Stimulated activated naive CD4-positive, alpha-beta T cell treated with Interleukin-2 at 50 U/mL for 16 hours (primary cell): ENCODE measurements at places on chromosomes 4 and X.

DNA sequence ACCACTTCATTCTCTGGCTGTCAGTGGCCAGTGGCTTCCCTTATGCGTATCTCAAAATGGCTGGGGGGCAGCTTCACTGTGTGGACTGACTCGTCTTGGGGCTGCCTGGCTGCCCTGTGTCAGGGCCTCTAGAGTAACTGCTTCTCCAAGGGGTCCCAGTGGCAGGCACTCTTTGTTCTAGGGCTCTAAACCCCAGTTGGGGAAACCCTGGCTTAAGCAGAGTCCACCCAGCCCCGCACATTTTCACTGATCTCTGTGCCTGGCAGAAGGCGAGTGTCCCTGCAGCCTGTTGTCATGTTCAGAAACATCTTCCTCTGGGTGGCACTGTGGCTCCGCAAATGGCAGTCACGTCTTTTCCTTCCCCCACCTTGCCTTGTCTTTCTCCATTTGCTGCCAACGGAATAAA, 59.7 kb downstream of the NBDY start:
- no peak for DNase-seq

DNA sequence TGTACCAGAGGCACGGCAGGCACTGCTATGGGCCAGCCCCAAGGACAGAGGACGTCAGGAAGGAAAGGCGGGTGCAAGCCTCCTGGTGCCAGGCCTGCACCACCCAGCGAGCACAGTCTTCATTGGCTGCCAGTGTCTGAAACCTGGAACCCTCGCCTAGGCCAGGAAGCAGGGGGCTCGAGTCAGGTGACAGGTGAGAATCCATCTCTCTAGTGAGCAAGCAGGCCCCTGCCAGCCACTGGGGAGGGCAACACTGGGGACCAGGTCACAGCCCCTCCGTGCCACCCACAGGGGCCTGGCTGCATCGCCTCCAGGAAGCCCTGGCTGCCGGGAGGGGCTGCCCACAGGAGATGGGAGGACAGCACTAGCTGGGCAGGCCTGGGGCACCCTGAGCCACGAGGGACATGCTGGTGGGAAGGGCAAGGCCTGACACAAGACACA, 6.9 kb upstream of the HAUS3 start:
- no peak for DNase-seq

GRCh38 chr4:163808011-163808410, 313.5 kb downstream of the TMA16 start:
- no peak for DNase-seq

DNA sequence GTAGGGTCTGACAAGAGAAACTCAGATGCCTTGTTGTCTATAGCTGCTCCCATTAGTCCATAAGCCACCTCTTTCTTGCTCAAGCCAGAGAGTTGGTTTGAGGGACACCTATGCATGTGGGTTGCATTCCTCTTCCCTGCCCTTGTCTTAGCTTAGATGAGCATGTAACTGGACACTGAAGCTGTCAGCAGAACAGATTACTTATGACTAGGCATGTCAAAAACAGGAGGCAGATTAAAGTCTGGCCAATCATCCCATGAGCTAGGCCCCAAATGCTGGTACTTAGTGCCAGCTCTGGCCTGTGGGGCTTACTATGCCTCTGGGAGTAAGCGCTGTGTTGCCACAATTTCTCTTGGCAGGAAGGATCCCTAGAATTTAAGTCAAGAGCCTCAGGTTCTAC, 215.2 kb downstream of the AR start:
- DNase-seq = no peak

DNA sequence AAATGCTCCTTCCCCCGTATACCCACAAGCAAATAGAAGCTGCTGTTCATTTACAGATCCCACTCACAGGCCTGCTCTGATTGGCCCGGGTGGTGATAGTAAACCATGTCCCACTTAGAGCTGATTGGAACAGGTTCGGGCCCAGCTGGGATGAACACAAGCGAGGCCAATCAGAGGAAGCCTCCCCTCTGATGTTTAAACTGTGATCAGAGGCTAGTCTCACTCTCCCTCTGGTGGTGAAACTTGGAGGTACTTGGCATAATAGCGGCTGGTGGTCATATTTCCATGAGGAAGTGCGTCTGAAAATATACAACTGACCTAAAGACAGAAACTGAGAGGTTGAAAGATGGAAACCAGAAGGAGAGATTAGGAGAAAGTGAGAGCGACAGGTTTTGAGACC, 51.5 kb upstream of the TRPC3 start:
- no peak for DNase-seq

DNA sequence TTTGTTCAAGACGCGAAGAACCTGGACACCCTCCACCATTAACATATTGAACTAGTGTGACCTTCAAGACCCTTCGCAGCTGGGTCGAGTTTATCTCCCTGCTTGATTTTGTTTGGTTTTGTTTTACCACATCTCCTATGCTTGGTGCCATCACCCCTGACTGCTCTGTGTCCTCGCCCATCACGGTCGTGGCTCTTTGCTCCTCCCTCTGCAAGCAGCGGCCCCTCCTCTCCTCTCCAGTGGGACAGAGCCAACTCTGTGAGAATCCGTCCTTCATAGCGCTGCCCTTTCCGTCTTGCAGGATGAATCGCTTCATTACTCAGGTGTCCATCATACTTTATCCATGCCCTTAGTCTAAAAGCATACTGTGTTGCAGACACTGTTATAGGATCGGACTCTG, 9.1 kb upstream of the FAM149A start:
- DNase-seq = no peak

DNA sequence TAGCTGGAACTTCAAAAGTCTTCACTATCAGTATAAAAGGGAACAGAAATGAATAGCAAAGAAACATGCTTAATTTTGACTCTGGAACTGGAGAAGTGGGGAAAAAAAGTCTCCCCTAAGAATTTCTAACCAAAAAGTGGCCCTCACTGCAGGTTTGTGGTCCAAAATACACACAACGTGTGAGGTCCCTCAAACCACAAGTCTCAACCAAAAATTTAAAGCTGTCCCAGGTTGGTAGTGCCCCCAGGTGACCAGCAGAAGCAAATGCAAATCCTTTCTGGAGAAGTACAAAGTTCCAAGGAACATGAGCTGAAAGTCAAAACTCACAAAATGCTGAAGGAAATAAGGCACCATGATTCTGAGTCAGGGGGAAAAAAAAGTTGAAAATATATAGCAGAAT, 23.6 kb upstream of the VAMP7 start:
- no peak for DNase-seq

DNA sequence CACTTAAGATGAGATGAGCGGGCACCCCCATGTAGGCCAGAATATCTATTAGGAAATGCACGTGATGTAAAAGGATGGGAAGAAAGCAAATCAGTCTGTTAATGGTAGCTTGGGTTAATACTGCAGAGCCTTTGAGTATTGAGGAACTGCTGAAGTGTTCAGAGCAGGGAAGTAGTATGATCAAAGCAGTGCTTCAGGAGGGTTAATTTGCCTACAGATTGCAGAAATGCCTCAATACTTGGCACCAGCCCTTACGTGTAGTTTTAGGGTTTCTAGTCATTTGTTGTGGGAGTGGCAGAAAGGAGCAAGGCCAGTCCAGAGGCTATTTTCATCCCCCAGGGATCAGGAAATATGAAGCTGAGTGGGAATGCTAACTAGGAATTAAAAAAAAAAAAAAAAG, 19.7 kb downstream of the ZFX start:
- DNase-seq = no peak

GRCh38 chr4:102163404-102164140, 181.7 kb downstream of the SLC39A8 start:
- no peak for DNase-seq
